Cerebellar nuclear complex (tissue), 1 donor: ENCODE measurements at places on chromosomes 13 and 19.

DNA sequence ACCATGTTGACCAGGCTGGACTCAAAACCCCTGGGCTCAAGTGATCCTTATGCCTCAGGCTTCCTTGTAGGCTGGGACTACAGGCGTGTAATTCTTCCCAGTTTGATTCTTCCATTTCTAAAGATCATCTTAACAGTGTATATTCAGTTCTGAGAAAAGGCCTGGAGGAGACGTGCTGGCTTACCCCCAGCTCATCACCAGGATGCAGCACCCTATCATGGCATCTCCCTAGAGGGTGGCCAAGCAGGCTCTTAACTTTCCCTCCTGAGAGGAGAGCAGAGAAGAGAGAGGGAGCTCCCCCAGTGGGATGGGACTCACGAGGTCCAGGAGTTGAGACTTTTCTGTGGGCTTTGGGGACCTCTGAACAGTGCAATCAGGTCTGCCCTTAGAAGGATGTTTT, 2.1 kb upstream of the TUBA3C start:
- DNase-seq, result no peak

DNA sequence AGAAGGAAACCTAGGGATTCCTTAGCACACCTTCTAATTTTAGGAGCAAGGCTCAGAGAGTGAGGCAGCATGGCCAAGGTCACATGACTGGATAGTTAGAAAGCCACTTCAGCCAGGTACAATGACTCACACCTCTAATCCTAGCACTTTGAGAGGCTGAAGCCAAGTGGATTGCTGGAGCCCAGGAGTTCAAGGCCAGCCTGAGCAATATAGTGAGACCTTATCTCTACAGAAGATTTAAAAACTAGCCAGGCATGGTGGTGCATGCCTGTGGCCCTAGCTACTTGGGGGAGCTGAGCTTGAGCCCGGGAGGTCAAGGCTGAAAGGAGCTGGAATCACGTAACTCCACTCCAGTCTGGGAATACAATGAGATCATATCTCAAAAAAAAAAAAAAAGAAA, 69.2 kb downstream of the TEX26 start:
- DNase-seq, result no peak

GRCh38 chr13:43274881-43275280, 251.5 kb downstream of the DNAJC15 start:
- no peak for DNase-seq

- no peak for DNase-seq
Measured at GRCh38 chr13:37741536-37741935, 128.0 kb downstream of the TRPC4 start.

DNA sequence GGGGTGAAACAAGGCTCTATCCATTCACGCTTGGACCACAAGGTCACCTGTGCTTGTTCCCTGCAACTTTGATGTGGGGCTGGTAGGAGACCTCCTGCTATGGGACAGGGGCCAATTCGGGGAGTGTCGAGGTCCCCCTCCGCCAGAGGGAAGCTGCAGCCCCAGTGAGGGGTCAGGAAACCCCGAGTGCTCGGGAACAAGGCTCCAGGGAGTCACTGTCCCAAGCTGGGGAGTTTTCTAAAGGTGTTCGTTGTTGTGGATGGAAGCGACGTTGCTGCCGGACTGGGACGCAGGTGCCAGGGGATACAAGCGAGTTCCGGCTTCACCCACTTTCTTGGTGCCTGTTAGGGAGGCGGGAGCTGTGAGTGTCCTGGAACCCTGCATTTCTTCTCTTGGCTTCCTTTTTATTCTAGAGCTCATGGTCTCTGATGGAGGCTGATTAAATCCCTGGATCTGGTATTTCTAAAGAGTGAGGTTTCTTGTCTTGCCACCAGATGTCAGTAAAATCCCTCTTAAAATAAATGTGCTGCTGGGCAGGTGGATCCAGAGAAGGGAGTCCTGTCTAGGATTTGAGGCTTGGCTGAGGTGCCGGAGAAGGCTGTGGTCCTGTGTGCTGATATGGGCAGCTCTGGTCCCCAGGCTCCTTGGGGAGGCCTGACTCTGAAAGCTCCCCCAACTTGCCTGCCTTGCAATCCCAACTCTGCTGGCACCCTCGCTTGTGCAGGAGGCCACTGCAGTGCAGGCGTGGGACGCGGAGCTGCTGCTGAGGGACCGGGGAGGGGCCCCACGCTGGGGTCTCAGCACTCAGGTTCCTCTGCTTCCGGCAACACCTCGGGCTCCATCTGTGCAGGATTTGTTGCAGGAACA, 153.9 kb downstream of the TEX29 start:
- DNase-seq, result no peak
